ENCODE measurements at places on chromosomes 5 and 9.
A peak's percentile ranks its signal among the peaks of the same experiment; 100 is the strongest.

- peak; percentile 11 for DNase-seq
Observed at GRCh38 chr9:17003576-17004240, 131.1 kb upstream of the CNTLN start.

GRCh38 chr9:88734527-88734926, 199.5 kb downstream of the NXNL2 start:
- DNase-seq: no peak

DNA sequence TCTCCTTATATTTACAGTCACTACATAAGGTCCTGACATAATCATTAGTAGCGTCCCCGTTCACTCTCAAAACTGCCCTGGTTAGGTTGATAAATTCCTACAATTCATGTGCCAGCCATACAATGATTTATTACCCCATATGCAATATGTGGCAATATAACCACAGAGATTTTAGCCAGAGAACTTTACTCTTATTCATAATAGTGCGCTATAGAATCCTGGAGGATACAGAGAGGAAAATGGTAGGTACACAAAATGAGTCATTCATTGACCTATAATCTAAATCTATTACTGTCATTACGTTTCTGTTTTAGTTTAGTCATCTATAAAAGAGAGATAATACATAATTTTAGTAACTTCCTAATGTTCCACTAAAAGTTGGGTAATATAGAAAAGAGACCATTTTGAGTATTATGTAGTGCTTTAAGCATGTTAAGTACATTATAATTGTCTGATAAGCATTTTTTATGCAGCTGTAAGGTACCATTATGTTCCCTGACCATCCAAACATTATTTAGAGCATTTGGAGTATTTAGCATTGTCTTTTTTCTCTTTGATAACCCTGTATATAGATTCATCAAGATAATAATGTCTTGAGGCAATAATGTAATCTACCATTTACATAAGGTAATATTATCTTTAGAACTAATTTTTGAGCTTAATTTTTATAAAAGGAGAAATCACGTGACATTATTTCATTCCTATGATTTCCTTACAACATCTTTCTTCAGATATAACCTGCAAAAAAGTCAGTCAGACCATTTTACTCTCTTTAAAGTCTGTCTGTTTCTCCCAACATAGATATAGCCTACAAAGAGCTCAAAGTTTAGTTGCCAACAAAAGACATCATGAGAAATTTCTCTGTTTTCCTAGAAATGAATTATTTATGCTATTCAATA, 655.5 kb upstream of the ZNF608 start:
- no peak for DNase-seq

DNA sequence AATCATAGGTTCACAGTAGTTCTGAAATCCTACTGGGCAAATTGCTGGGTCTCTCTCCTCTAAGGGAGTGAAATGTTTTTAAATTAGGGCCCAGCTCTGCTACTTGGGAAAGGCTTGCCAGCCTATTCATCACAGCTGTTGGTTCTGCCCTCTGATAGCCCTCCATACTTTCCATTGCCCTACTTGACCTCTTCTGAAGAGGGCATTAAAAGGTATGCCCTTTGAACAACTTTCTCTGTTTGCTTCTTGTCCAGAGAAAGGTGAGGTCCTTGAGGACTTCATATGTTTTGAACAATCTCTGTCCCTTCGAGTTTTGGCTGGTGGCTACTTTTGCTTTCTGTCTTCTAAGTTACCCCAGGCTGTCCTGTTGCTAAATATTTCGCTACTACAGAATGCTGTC, 62.3 kb upstream of the JAK2 start:
- DNase-seq: no peak

GRCh38 chr9:93820667-93821306, 134.4 kb downstream of the BARX1 start:
- DNase-seq: no peak

DNA sequence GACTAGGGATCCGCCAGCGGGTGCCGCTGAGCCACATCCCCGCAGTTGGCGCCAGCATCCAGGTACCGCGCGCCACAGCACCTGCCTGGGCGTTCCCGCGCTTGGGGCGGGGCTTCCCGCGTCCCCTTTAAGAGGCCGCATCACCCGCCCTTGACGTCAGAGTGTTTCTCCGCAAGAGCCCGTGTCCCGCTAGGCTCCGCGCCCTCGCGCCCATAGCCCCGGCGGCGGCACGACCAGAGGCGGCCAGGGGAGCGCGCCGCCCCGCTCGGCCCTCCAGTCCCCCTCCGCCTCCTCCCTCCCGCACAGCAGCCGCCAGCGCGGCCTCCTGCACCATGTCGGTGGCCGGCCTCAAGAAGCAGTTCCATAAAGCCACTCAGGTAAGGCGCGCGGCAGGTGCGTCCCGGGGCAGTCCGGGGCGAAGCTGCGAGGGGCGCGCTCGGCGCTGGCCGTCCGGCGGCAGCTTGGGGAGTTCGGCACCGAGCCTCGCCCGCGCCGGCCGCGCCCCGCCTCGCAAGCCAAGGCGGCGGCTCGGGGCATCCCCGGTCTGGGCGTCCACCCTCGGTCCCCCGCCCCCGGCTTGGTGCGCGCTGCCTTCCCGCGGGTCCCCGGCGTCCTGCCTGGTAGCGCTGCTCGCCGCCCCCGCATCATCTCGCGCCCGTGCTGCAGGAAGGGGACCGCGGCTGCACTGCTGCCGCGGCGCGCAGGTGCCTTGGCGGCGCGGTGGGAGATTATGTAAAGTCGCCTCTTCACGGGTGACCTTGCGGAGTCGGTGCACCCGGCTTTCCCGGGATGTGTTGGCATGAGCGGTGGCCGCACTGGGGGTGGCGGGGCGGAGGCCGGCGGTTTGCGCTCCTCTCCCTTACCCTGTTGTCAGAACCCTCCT, at the start of gene SH3GL2:
SH3GL2 (plus strand) TSS at position 156 of the 883 bp plus-strand sequence.
- no peak for DNase-seq

Data from kidney glomerular epithelial cell (primary cell).